HCT116 (cell line): ENCODE measurements at places on chromosomes 2 and 18.

DNA sequence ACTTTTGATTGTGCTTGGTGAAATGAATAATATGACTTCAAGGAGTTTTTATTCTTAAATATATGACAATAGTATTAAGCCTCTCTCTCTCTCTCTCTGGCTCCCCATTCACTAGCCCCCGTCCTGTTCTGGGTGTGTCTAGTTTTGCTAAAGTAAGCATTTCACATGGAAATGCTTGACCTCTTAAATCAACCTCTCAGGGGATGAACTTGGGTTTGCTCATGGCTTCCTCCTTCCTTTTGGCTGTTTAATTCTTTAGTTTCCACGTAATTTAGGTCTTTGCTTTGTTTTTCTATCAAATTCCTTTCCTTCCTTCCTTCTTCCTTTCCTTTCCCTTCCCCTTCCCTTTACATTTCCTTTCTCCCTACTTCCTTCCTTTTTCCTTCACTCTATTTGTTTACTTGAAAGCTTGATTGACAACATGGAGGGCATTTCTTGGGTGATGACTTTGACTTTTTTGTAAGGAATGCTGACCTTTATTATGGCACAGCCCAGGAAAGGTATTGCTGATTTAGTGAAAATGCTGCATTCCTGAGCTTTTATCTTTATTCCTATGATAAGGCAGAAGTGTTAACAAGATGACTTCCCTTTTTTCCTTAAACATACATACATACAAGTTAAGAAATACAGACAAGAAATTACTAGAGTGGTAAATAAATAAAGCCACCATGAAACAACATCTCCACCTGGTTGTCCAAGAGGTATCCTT is 3.6 kb downstream of the DPP4 start:
- H3K27me3 ChIP-seq = no peaks in the 10 kb centered on the region
- no peak overlapping the region for H3K4me3 ChIP-seq
- peaks cover 10% of the 10 kb centered on the region; the same call in 1 of the 2 replicates for H3K4me1 ChIP-seq
- H3K27ac ChIP-seq = no peak overlapping the region

GRCh38 chr2:149894226-149894625 is 306.7 kb upstream of the MMADHC start:
- DNase-seq = no peak
- no peaks in the 10 kb centered on the region for H3K27me3 ChIP-seq
- no peak overlapping the region for H3K27ac ChIP-seq
- no peak overlapping the region for H3K4me3 ChIP-seq
- H3K36me3 ChIP-seq = no peaks in the 10 kb centered on the region

- DNase-seq = no peak
- no peaks in the 10 kb centered on the region for H3K27me3 ChIP-seq
- H3K4me1 ChIP-seq = peaks cover 57% of the 10 kb centered on the region
- H3K4me3 ChIP-seq = no peak overlapping the region
- peaks cover 95% of the 10 kb centered on the region for H3K36me3 ChIP-seq
- peak overlapping the region; percentile 99; the same call in 1 of the 2 replicates for H3K27ac ChIP-seq
These were observed 15.5 kb downstream of the ITPRID2 start for GRCh38 chr2:181907057-181907456.

DNA sequence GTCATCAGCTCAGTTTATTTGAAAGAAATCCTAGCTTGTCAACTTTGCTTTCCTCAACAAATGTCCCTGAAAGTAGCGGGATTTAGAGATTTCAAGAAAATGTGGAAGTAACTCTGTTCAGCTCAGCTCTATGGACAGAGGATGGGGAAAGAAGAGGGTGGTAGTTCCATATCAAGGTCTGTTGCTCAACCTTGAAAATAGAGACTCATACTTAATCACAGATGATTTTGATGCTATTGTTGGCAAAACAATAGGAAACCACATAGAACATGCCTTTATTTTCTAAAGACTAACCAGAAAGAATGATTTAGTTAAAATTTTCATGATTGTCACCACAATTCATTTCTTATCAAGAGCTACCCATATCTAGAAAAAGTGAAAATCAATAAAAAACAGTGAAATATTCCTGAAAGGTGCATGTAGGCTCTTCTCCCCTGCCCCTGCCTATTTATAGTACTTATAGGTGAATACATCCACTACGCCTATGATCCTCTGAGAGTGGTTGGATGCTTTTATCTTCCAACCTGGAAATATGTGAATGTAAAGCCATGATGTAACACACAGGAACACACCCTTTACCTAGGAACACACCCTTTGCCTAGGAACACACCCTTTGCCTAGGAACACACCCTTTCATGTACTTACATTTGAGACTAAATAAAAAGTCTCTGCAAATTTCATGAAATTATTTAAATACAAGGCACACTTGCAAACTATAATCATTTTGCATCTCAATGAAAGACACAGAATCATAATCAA is 65.8 kb downstream of the ETAA1 start:
- H3K4me3 ChIP-seq = no peak overlapping the region
- H3K36me3 ChIP-seq = no peaks in the 10 kb centered on the region
- H3K27ac ChIP-seq = no peak overlapping the region
- DNase-seq = no peak
- H3K27me3 ChIP-seq = no peaks in the 10 kb centered on the region

DNA sequence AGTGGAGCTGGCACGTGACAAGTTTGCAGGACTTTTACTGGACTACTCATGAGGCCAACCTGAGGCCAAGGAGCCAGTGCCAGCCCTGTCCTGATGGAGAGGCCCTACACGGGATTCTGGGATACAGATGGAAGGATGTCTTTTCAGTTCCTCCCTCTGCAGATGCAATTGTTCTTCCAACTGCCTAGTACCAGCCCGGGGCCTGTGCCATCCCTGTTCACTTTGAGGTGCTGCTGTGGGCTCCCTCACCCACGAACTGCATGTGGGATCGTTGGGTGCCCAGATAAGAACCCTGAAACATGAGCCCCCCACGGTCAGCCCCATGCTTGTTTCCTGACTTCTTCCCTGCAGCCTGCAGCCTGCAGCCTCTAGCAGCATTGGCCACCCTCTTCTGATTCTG is 25.3 kb upstream of the LAPTM4A start:
- H3K27ac ChIP-seq = no peak overlapping the region
- H3K36me3 ChIP-seq = no peaks in the 10 kb centered on the region
- no peaks in the 10 kb centered on the region for H3K4me1 ChIP-seq
- H3K27me3 ChIP-seq = no peaks in the 10 kb centered on the region
- DNase-seq = no peak
- H3K4me3 ChIP-seq = no peak overlapping the region

DNA sequence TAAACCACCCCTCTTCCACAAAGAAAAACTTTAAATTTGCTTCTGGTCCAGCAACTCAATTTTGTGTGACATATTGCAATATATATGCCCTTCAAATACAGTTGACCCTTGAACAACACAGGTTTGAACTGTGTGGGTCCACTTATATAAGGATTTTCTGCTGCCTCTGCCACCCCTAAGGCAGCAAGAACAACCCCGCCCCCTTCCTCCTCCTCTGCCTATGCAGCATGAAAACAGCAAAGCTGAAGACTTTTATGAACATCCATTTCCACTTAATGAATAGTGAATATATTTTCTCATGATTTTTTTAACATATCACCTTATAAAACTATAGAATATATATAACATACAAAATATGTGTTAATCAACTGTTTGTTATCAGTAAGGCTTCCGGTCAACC is 58.3 kb downstream of the EML4 start:
- no peak overlapping the region for H3K4me3 ChIP-seq
- no peaks in the 10 kb centered on the region for H3K4me1 ChIP-seq
- no peak for DNase-seq
- H3K36me3 ChIP-seq = no peaks in the 10 kb centered on the region

DNA sequence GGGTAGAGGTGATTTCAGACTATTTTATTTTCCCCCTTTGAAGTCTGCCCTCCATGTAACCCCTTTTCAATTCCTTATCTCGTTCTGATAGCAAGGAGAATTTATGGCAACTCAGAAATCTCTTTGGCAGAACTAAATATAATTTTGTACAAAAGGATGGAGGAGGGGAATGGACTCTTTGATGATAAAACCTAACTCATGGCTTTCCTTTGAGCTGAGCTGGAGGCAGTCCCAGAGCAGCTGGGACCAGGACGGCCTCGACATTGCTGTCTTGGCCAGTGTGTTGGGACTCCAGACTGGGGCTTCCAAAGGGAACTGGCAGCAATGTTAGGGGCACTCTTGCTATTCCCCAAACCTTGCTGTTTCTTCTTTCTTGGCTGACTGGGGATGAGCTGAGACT is 47.7 kb downstream of the PAX8 start:
- H3K27ac ChIP-seq = no peak overlapping the region
- H3K4me3 ChIP-seq = no peak overlapping the region
- no peaks in the 10 kb centered on the region for H3K36me3 ChIP-seq
- DNase-seq = no peak
- peaks cover 13% of the 10 kb centered on the region; the same call in 1 of the 2 replicates for H3K4me1 ChIP-seq

GRCh38 chr2:62361964-62362363 is 144.0 kb downstream of the TMEM17 start:
- no peaks in the 10 kb centered on the region for H3K36me3 ChIP-seq
- no peak overlapping the region for H3K4me3 ChIP-seq
- DNase-seq = no peak
- H3K27ac ChIP-seq = no peak overlapping the region
- H3K4me1 ChIP-seq = no peaks in the 10 kb centered on the region

- no peak overlapping the region for H3K4me3 ChIP-seq
- H3K4me1 ChIP-seq = peaks cover 9% of the 10 kb centered on the region
- H3K27me3 ChIP-seq = no peaks in the 10 kb centered on the region
- no peak overlapping the region for H3K27ac ChIP-seq
- no peaks in the 10 kb centered on the region for H3K36me3 ChIP-seq
- no peak for DNase-seq
These were observed 49.4 kb downstream of the PDE1A start for GRCh38 chr2:182377467-182377866.

GRCh38 chr2:188425266-188425665 is 133.6 kb downstream of the GULP1 start:
- H3K4me3 ChIP-seq = no peak overlapping the region
- H3K27ac ChIP-seq = no peak overlapping the region
- H3K27me3 ChIP-seq = no peaks in the 10 kb centered on the region
- H3K36me3 ChIP-seq = 0 out of 2 replicates have a peak, but pooled peaks cover 8% of the 10 kb centered on the region
- no peaks in the 10 kb centered on the region for H3K4me1 ChIP-seq
- DNase-seq = no peak

GRCh38 chr2:239884875-239885274 is 140.3 kb downstream of the NDUFA10 start:
- H3K27me3 ChIP-seq = no peaks in the 10 kb centered on the region
- no peak overlapping the region for H3K27ac ChIP-seq
- H3K4me1 ChIP-seq = no peaks in the 10 kb centered on the region
- no peak for DNase-seq

DNA sequence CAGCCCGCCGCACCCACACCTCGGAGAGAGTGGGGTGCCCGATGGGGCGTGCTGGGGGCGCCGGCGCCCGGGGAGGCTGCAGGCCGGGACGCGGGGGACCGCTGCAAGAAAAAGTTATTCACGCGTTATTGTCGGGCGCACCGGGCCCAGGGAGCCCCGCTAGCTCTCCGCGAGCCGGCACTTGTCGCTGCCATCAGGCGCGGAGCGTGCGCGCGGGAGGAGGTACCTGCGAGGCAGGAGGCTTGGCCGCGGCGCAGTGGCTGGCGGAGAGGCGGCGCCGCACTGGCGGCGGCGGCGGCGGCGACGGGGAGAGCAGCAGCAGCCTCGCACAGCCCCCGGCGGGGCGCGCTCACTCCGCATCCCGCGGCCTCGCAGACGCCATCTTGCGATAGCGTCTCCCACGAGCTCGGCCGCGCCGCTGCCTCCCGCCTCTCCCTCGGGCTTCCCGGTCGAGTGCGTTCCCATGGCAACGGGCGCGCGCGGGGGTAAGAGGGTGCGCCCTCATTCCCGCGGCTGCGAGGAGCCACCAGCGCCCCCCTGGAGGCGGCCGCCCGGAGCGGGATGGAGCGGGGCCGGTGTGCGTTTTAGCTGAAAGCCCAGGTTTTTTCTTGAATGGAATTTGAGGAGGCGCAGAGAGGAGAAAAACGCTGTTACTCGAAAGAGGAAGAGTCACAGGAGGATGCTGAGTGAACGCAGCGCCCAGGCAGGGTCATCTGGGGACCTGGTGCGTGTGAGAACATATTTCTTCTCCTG is at the start of gene CHN1:
Gene CHN1 (minus strand): TSS at position 402 of the 753 bp plus-strand sequence. CDS start 469 bp downstream, outside the sequence.
- H3K27ac ChIP-seq = peak within 1 kb of the TSS; percentile 16; the same call in 1 of the 2 replicates
- H3K27me3 ChIP-seq = peaks cover 42% of the 10 kb centered on the region
- peak within 1 kb of the TSS; percentile 48 for H3K4me3 ChIP-seq
- no peak for DNase-seq

GRCh38 chr2:176117162-176117822 is 714 bp downstream of the HOXD10 start:
- H3K4me3 ChIP-seq = no peak overlapping the region
- H3K4me1 ChIP-seq = peaks cover 5% of the 10 kb centered on the region; the same call in 1 of the 2 replicates
- DNase-seq = no peak
- H3K27me3 ChIP-seq = no peaks in the 10 kb centered on the region
- no peaks in the 10 kb centered on the region for H3K36me3 ChIP-seq

GRCh38 chr2:216139884-216140283 is 30.7 kb downstream of the XRCC5 start:
- H3K27me3 ChIP-seq = no peaks in the 10 kb centered on the region
- no peak overlapping the region for H3K4me3 ChIP-seq
- DNase-seq = peak; percentile 21
- H3K4me1 ChIP-seq = no peaks in the 10 kb centered on the region
- H3K27ac ChIP-seq = no peak overlapping the region
- H3K36me3 ChIP-seq = peaks cover 68% of the 10 kb centered on the region

DNA sequence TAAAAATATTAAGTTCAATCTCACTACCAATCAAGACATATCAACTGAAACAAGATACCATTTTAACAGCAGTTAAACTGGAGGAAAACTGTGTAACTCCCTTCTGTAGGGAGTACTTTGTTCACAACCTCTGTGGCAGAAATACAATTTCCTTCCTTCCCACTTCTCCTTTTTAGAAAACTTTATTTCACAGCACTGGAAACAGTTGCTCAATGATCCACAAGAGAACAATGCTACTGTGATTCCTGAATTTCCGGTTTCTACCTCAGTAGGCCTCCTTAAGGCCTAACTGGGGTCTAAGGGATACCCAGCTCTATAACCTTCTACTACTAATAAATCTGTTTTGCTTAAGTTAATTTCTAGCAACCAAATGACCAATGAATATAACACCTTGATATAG is 14.1 kb downstream of the TLK1 start:
- H3K36me3 ChIP-seq = no peaks in the 10 kb centered on the region

DNA sequence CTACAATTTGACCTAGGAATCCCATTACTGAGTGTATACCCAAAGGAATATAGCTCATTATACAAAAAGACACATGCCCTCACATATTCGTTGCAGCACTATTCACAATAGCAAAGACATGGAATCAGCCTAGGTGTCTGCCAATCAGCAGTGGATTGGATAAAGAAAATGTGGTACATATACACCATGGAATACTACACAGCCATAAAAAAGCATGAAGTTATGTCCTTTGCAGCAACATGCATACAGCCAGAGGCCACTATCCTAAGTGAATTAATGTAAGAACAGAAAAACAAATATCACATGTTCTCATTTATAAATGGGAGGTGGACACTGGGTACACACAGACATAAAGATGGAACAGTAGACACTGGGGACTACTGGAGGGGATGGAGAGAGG is 54.0 kb downstream of the GREB1L start:
- H3K4me1 ChIP-seq = no peaks in the 10 kb centered on the region; the same call in 1 of the 2 replicates
- H3K4me3 ChIP-seq = no peak overlapping the region
- no peaks in the 10 kb centered on the region for H3K36me3 ChIP-seq
- no peaks in the 10 kb centered on the region for H3K27me3 ChIP-seq
- no peak overlapping the region for H3K27ac ChIP-seq

- DNase-seq = no peak
- no peaks in the 10 kb centered on the region for H3K27me3 ChIP-seq
- H3K4me1 ChIP-seq = no peaks in the 10 kb centered on the region
- no peak overlapping the region for H3K4me3 ChIP-seq
- no peak overlapping the region for H3K27ac ChIP-seq
- H3K36me3 ChIP-seq = no peaks in the 10 kb centered on the region
These were observed 2.2 kb downstream of the MYT1L start for GRCh38 chr2:2328848-2329247.
